Stimulated activated CD4-positive, alpha-beta T cell treated with anti-CD3 and anti-CD28 coated beads, Interleukin-1b, Interleukin-23, amount 100 ng/mL, for 4 hours (primary cell): ENCODE measurements at places on chromosomes 6 and 20.

GRCh38 chr6:149648148-149649145, at the start of gene KATNA1:
KATNA1 (minus strand) TSS chr6:149648714; CDS start chr6:149638547, 10,167 bp downstream.
- peak; percentile 81 for DNase-seq

DNA sequence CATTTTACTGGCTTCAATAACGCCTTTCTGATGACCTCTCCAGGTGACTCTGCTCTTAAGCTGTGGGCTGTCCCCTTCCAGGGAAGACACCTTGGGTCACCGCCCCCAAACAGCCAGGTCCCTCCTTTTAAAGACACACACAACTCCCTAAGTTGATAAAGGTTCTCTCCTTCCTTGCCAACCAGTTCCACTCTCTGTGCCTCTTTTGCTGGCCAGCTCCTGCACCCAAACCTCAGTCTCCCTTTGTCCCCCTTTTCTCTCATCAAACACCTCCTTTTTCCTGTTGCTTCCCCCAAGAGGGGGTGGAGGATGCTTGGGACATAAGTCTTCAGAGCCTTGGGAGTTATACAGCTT, 1.0 kb downstream of the NCOA6 start:
- DNase-seq = peak; percentile 62

DNA sequence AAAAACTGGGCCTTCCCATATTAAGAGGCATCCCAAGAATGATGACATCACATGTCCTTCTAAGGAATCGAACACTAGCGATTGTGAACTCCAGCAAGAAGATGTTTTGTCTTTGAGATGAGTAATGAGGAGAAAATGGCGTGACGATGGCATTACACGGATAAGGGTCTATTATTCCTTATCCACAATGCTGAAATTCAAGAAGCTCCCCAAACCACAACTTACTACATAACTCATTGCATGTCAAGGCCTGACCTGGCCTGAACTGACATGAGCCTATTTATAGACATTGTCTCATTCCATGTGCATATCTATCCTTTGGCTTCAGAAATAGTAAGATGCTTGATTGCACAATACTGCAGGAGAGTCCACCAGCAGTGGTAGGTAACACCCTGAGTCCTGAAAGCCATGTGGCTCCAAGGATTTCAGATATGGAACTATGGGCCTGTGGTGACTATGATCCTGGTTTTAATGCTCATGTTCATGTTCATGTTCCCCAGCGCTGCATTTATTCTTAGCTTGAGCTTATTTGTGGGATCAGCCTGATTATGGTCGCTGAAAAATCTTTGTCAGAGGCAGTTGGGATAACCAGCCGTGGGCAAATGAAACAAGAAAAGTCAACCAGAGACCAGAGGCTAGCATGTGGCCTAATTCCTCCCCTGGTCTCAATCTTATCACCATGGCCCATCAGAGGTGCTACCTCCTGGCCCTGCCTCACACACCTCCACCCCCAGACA, 183.2 kb upstream of the JARID2 start:
- DNase-seq = no peak

DNA sequence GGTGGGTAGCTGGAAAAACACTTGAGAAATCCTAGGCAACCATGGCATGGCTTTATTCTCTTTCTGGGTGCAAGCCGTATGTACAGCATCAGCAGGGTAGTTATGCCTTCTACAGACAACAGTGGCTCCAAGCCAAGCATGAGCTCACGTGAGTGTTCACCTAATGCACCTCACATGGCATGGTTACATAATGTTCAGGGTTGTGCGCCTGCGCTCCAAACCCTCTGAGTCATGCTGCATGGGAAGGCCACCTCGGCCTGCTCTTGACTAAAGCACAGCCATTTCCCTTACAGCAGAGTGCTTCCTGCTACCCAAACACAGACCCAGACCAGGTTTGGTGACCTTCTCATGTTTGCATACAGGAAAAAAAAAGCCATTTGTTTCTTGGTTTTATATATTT, 96.2 kb downstream of the VIP start:
- DNase-seq = no peak

DNA sequence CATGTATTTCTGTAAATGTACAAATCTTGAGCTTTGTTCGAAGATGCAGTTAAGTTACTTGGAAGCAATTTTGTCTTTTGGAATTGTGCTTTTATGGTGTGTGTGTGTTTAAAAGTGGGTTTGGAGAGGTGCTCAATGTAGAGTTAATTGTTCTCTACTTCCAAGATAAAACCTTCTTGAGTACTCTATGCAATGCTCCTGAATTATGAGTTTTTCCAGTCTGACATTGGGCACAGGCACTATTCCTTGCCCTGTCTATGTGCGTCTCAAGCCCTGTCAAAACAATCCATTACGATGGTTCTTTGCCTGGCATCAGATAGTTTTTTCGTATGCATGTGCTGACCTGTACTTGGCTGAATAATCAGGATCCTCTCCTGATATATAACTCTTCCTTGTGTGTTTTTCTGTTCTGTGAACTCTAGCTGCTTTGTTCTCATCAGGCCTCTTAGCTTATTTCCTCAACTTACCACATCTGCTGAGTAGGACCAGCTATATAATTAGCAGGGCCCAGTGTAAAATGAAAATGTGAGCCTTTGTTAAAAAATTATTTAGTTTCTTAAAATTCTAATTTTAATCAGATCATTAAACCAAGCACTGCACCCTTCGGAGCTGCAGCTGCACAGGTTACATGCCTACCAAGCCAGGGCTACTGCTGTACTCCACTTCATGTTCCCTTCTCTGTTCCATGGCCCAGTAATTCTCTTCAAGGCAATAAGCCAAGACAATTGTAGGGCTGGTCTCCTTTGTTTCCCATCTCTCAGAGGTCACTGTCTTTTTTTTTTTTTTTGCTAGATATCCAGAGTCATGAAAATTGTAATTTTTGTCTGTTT, 160.1 kb downstream of the ZFAND3 start:
- no peak for DNase-seq

DNA sequence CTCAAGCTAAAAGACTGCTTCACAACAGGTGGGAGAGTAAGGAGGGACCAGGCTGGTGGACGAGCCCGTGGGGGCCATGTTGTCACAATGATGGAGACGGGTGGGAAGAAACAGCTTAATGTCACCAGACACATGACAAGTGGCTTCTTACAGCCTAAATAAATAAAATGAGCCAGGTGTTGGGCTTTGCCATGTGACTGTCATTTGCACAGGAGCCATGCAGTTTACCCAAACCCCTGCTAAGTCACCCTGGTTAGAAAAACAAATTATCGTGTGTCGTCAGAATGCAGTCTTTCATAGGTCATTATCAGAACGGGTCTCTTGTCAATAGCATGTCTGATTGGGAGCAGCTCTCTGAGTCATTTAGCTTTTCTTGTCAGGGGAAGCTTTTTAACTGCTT, 18.5 kb downstream of the BTBD3 start:
- DNase-seq = no peak

- DNase-seq = no peak
These were observed 308.6 kb downstream of the TAF4 start for GRCh38 chr20:61756966-61757677.

- DNase-seq = no peak
These were observed 432.8 kb downstream of the CDC5L start for GRCh38 chr6:44820321-44820720.

DNA sequence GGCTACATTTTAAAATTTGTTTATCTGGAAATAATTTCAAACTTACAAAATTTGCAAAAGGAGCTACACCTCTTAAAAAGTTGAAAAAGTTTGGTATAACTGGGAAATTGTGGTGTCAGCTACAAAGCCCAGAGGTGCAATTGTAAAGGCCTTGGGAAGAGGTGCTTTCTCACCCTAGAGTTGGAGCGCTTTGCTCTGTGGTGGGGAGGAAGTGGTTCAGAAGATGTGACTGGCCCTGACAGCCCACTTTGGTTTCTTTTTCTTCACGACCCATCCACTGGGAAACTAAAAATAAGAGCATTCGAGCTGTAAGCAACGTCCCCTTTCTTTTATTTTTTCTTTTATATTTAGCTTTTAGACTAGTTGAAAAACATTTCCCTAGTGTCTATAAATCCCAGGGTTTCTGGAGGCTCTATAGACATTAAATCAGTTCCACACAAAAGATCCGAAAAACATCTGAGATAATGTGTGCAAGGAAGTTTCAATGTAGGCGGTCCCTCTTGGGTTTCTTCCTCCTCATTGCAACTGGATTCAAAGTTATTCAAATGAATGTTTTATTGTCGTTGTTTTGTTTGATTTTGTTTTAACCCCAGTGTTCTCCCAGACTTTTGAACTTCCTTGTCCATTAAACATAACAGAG, 397.8 kb downstream of the KIF16B start:
- no peak for DNase-seq

DNA sequence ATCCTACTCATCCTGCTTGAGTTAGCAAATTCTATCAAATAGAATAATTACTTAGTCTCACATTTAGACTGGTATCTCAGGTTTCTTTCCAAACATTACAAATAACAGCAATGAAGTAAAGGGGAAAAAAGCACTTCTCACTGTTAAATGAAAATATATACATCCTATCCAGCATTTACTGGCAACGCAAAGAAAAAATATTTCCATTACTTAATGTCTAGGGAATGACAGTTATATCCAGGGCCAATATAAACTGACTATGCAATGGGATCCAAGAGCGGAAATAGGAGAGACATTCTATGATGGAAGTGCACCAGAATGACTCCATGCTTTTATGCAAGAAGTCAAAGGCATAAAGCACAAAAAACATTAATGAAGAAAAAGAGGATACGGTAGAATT, 60.3 kb downstream of the ME1 start:
- no peak for DNase-seq

DNA sequence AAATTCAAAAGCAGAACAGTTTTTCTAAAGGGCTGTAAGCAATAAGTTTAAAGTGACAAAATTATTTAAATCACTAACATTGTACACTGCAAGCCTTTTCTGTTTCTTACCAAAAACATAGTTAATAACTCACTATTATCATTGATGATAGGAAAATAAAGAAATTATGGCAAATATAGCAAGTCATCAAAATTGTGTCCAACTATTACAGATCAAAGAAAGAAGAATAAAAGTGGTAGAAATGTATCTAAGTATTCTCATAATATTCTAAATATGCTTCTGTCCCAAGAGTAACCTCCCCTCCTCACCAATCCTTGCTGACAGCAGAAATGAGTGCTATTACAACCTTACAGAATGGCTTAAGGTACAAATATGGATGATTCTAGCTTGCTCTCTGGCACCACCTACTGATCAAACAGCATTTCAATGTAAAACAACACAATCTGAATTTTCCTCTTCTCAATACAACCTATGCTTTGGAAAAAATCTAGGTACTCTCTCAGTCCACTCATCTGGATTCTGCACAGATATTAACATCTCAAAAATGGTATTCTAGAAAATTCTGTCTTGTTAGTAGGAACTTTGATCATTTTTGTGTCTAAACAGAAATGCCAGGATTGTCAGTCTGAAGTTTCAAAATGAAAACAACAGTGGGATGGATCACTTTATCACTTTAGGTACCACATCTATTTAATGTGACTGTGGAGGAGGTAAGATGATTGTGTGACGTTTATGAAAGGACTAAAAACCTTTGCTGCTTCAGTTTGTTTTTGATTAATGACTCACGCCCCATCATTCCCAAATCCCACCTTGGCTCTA, 40.9 kb downstream of the ZFP64 start:
- no peak for DNase-seq

- no peak for DNase-seq
These were observed 6.3 kb upstream of the PPP1R16B start for GRCh38 chr20:38799203-38799602.

DNA sequence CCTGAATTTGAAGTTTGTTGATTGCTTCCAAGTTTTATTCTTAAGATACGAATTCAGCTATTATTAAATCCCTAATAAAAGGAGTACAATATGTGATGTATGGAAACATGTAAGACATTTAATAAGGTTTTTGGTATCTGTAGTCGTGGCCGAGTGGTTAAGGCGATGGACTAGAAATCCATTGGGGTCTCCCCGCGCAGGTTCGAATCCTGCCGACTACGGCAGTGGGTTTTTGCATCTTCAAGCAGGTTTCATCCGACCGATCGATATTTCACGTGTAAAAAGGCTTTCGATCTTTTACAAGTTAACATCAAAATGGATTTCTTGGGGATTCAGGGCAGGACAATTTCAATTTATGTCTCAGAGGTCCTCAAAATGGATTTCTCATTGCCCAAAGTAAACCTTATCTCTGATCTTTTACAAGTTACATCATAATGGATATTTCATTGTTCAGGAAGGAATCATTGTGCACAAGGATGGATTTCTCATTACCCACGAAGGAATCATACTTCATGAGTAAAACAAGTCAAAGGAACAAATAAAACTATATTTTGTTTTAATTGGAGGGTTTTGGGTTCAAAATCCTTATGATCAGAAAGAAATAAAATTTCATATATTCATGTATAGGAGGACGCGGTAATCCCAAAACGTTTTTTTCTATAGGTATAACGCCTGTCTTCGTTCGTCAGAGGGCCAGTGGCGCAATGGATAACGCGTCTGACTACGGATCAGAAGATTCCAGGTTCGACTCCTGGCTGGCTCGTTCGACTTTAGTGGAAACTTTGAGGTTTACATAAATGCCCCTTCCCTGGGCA, 37.3 kb upstream of the BTN3A2 start:
- peak; percentile 65 for DNase-seq

- no peak for DNase-seq
These were observed 23.1 kb upstream of the KCNB1 start for GRCh38 chr20:49505518-49505917.

GRCh38 chr6:63560801-63561287, 11.4 kb upstream of the LOC128125822 start:
- DNase-seq = no peak

GRCh38 chr20:34967421-34967820, 11.8 kb downstream of the MYH7B start:
- DNase-seq = no peak

DNA sequence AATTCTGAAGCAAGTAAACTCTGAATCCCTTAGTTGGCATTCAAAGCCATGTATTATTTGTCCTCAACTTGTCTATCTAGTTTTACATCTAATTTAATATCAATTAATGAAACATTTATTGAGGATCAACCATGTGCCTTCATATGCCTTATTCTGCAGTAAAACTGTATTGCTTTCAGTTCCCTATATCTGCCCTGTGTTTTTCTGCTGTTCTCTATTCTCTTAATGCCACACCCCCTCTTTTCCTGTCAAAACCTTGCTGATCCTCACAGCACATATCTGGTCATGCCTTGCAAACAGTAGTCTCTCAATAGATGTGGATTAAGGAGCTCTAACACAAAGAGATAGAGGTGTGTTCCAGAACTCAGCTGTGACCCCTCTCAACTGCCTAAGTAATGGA, 2.0 kb downstream of the FIG4 start:
- DNase-seq = no peak

GRCh38 chr6:167882244-167882643, 55.5 kb downstream of the AFDN start:
- no peak for DNase-seq

- no peak for DNase-seq
These were observed 227.6 kb upstream of the EXOC2 start for GRCh38 chr6:920512-920911.

- DNase-seq = no peak
These were observed 36.1 kb upstream of the NAA20 start for GRCh38 chr20:19981031-19981451.

- DNase-seq = no peak
These were observed 8.0 kb downstream of the CDH22 start for GRCh38 chr20:46300281-46300680.

GRCh38 chr6:156862711-156863110, 85.5 kb downstream of the ARID1B start:
- peak; percentile 37 for DNase-seq
